ENCODE measurements at places on chromosomes 7 and 10.
A peak's percentile ranks its signal among the peaks of the same experiment; 100 is the strongest.

- no peak for DNase-seq
Observed at GRCh38 chr10:82144153-82144552, 269.2 kb downstream of the NRG3 start.

GRCh38 chr10:78337646-78338391 is 304.2 kb downstream of the RPS24 start:
- DNase-seq, result peak; percentile 8

GRCh38 chr7:143945423-143945822 is 9.2 kb upstream of the OR2F1 start:
- no peak for DNase-seq

GRCh38 chr10:97381626-97382025 is 19.5 kb downstream of the RRP12 start:
- DNase-seq, result no peak

DNA sequence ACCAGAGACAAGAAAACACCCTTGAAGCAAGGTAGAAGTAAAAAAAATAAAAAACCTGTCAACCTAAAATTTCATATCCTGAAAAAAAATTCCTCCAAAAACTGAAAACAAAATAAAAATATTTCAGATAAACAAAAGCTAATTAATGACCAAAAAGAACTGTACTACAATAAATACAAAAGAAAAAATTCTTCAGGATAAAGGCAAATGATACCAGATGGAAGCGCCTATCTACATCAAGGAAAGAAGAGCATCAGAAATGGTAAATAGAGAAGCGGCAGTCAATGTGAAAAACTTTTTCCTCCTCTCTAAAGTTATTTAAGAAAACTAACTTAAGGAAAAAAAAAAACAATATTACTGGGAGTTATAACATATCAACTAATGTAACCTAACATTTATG is 79.8 kb downstream of the RSU1 start:
- DNase-seq, result no peak

DNA sequence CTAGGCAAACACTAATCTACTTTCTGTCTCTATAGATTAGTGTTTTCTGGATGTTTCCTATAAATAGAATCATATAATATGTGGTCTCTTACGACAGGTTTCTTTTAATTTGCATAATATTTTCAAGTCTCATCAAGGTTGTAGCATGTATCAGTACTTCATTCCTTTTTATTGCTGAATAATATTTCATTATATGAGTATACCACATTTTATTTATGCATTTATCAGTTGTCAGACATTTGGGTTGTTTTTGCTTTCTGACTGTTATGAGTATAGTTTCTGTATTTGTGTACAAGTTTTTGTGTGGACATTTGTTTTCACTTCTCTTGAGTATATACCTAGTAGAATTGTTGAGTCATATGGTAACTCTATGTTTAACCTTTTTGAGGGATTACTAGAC is 48.2 kb downstream of the SHOC2 start:
- no peak for DNase-seq

DNA sequence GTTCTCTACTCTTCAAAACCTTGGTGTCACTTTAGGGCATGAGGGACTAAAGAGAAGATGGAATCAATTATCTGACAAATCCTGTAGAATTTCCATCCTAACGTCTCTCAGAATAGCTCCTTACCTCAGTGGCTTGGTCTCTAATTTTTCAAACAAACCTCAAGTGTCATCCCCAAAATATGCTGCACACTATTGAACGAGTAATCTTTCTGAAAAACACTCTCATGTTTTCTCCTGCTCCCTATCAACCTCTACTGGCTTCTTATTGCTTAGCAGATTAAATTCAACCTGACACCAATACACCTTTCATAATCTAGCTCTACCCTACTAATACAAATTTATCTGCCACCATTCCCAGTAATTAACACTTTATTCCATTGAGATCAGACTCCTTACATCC is 8.5 kb downstream of the CNOT4 start:
- peak; percentile 28 for DNase-seq

DNA sequence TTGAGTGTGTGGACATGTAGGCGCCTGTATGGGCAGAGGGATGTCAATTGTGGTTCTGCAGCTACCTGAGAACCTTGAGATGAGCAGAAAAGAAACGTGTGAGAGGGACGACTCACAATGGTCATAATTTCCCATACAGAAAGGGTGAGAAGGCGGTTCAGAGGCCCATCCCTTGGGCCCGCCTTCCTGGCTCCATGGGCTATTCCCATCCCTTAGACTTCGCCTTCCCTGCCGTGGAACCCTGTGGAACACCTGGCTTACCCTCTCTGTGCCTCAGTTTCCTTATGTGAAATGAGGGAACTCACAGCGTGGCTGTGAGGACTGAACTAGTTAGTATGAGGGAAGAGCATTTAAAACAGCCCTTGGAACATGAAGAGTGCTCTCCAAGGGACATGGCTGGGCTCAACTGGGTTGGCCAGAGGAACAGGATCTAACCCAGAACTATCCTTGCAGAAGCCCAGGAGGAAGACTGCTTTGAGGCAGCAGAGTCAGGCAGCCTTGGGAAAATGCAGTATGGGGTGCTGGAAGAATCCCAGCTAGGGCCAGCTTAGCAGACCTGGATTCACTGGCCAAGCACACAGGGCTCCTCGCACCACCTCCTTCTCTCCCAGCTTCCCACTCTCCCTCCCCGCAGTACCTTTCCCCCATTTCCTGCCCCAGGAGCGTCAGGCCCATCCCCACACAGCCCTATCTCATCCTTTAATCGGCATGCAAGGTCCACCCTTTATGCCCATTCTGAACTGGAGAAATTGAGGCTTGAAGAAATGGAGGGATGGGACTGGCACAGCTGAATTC is 11.1 kb upstream of the ZMIZ1 start:
- no peak for DNase-seq

DNA sequence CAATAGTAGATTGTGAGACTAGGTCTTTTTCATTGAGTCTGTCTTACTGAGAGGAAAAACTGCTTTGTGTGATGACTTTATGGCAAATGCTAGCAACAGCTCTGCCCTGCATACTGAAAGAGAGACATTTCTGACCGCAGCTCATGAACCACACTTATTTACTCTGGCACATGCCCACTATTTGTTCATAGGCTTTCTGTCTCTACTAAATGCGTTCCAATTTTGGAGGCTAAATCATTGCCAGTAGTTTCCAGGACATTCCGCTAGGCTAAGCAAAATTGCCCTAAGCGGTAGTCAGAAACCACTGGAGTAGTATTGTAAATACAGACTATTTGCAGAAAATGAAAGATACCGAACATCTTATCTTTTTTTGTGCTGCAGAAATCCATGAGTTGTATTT is 55.6 kb upstream of the DLX6 start:
- no peak for DNase-seq

DNA sequence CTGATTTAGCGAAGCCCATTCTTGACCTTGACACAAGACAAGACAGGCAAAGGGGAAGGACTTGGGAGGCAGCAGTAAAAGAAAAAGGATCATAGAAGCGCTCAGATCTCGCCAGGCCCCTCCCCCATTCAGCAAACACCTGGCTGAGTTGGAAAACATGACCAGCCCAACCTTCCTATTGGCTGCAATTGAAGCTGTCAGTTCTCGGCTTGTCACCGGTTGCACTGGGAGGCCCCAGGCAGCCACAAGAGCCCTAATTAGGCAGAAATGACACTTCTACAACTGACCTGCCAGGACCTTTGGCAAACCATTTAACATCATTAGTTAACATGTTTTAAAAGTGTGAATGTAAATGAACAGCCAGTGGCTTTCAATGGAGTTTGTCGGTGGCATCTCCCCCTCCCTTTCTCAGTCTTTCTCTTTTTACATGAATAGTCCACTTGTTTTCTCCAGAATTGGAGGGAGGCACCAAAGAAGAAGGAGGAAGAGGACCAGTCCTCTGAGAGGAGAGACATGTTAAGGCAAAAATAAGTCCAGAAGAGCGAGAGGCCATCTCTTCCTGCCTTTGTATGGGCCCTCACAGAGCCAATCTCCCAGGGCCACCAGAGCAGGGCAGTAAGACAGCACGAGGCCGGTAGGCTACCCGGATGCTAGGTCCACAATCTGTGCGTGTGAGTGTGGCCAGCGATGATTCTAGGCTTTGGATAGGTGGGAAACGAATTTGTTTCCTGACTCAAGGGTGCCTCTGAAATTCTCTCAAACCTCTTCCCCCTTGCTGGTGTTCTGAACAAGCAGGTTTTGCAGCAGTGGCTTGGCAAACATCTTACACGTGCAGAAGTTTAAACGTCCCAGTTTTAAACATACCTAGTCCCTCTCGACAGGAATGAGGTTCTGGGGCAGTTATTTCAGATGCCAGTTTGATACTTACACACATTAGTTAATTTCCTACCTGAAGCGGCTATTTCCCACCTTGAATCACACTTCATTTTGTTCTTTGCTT is 15.0 kb upstream of the ENO4 start:
- no peak for DNase-seq

DNA sequence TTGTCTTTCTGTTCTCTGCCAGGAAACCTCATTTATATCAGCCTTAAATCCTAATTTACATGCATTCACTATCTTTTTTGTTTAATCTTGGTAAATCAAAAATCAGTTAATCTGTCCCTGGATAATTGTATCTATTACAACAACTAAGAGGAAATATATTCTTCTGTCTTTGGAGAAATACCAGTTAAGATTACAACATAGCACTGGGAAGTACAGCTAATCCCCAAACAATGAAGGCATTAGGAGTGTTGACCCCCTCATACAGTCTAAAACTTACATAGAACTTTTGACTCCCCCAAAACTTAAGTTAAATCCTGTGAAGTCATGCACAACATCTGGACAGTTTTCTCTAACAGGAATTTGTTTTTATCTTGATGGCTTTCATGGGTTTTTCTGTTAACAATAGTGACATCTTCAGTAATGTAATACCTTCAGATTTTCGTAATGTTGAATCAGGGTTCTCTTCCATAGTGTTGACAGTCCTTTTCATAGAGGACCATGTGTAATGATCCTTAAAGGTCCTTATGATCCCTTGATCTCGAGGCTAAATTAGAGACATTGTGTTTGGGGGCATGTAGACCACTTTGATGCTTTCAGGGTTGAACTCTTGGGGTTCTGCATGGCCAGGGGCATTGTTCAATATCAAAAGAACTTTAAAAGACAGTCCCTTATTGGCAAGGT is 24.1 kb upstream of the ABCC2 start:
- DNase-seq, result no peak

DNA sequence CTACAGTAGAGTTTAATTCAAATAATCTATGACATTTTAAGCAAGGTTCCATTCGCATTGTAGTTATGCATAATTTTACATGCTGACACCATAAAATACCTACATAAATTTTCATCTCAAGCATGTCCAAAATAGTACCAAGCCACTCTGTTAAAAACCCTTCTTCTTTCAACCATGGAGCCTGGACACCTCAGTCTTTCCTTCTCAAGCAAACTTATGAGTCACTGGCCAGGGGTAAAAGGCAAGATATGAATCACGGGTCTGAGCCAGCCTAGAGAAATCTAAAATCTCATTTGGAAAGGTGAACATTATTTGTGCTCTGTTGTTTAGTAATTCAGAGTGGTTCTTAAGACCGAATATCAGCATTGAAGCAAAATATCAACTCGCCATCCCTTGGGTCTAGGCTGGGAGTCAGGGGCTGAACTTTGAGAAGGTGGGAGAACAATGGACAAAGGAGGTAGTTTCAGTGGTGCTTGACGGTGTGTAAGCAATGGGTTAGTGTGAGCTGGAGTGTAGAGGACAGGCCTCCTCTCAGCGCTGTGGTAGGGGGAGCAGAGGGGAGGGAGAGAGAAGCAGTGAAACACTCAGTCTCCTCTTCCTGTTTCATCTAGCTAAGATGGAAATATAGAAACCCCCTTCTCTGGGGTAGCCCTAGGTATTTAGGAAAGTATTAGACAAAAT is 19.1 kb upstream of the GPAM start:
- peak; percentile 81 for DNase-seq

GRCh38 chr10:120022357-120022756 is 129.8 kb downstream of the SEC23IP start:
- no peak for DNase-seq

DNA sequence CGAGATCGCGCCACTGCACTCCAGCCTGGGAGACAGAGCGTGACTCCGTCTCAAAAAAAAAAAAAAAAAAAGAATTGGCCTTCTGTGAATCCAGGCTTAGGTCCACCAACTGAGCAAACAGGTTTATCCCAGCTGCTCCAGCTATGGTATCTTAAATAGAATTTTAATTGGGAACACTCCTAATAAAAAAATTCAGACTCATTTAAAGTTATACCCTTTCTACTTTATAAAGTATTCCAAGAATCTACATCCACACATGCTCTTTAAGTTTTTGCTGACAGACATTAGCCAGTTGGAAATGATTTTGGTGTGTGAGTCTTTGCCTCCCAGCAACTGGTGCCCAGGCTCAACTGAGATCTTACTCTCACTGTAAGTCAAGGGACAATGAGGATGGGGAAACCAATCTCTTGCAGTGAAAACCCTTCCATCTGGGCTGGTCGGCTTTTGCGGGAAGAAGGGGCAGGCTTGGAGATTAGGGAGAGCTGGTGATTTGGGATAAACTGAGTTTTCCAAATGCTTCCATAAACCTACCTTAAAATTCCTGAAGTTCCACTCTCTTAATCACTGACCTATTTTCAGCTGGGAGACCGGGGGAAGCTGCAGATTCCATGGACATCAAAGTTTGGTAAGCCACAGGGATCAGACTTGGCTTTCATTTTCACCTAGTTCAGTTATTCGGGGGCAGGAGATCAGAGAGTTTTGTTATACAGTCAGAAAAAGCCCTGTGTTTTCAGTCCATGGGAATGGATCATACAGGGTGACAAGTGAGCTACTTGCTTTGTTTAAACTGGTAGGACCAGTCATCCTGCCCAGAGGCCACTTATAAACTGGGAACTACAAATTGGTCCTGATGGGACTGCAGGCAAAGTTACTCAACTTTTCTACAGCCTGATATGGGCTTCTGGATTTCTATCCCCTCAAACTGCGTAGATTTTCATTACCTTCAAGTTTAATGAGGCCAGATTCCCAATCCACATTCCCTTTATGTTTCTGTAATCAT is 89.3 kb upstream of the ZNF746 start:
- no peak for DNase-seq

DNA sequence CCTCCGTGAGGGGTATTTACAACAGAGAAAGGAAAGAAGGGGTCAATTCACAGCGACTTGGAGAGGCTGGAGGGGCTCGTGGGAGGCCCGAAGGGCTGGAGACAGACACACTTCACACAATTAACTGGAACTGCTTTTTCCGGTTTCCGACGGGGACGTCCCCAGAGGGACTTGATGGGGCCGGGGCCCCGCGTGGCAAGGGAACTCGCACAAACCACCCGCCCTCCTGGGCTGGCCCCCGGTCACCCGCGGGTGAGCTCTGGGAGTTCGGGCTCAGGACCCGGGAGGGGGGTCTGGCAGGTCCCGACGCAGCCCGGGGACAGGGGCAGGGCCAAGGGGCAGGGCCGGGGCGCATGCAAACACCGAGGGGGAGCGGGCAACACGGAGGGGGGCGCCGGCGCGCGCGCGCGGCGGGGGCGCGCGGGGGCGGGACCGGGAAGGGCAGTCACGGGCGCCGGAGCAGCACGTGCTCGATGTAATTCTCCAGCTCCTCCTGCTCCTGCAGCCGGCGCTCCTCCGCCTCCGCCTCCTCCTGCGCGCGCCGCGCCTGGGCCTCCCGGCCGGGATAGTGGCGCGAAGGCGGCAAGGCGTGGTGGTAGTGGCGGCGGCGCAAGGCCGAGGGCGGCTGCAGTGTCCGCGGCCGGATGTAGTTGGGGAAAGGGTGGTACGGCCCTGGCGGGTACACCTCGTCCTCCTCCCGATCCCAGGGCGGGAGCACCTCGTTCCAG is 2.7 kb downstream of the VGF start:
- peak; percentile 73 for DNase-seq
